ENCODE measurements at places on chromosomes 2 and 18.

DNA sequence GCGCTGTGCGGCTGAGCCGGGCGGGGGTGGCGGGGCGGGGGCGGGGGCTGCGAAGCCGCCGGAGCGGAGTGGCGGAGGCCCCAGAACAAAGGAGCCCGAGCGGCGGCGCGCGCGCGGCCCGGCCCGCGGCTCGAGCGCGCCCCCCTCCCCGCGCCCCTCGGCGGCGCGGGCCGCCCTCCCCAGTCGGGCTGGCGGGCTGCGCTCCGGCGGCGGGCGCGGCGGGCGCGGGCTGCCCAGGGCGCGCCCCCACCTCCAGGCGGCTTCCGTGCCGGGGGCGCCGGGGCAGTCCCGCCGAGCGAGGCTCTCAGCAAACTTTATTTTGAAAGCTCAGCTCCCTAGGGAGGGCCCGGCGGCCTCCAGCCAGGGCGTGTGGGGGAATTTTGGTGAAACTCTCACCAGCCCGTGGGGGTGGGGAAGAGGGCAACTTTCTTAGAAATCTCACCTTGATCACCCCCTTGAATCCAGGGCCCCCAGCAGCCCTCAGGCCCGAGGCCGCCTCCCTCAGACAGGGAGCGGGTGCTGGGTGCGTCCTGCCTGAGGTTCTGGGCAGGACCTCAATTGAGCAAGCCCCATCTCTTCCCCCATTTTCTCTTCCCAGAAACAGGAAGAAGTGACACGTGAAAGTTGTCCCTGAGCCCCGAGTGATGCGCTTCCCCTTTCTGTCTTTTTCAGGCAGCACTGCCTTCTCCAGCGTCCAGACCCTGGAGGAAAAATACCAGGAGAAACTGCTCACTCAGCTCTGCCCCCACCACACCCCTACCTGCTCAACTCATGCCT is 786 bp downstream of the TET3 start:
- peak; percentile 58 for DNase-seq

DNA sequence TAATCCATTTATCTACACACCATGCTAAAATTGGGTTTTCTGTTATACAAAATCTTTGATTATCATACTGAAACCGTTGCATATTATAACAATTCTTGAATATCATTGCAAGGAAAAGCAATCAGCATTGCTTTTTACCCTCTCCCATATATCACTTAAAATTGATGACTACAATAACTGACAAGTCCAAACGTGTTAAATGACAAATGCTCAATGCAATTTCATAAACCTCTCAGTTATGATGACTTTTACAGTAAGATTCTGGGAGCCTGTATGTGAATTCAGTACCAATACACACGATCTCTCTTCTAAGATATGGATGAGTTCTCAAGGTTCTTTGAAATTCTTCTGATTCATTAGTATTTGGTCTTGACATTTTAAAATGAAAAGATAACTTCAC is 368.5 kb upstream of the TRIB2 start:
- DNase-seq, result no peak

GRCh38 chr18:13735681-13736080 is 9.2 kb downstream of the RNMT start:
- DNase-seq, result no peak

GRCh38 chr2:122167515-122167914 is 412.1 kb downstream of the TSN start:
- no peak for DNase-seq

DNA sequence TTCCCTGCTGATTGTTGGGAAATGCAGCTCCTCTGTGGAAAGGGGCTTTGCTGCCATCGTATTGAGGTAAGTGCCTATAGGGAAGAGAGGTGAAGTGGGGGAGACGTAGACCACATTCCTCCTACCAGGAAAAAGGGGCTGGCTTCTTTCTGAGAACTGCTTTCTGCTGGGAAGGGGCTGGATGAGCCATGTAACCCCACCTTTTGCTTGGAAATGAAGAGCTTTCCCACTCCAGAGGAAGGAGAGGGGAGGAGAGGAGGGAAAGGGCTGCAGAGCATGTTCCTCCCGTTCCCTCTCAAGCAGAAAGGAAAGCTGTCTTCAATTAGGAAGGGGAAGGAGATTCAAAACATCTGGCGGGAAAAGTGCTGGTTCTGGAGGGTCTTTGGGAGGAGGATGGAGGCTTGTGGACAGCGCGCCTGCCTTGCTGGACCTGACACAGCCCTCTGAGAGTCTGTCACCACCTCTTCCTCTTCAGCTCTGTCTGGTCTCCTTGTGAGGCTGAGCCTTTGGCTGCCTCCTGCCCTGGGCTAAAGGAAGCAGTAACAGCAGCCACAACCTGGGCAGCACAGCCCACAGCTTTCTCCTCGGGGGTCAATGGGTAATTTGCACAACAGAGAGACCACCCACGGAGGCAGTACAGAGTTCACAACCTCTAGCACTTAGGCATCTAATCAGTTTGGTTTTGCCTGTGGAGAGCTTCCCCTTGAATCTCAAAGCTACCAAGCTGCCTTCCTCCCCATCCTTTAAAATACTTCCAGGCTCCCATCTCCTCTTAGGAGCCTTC is 410.0 kb upstream of the TNP1 start:
- DNase-seq, result no peak

DNA sequence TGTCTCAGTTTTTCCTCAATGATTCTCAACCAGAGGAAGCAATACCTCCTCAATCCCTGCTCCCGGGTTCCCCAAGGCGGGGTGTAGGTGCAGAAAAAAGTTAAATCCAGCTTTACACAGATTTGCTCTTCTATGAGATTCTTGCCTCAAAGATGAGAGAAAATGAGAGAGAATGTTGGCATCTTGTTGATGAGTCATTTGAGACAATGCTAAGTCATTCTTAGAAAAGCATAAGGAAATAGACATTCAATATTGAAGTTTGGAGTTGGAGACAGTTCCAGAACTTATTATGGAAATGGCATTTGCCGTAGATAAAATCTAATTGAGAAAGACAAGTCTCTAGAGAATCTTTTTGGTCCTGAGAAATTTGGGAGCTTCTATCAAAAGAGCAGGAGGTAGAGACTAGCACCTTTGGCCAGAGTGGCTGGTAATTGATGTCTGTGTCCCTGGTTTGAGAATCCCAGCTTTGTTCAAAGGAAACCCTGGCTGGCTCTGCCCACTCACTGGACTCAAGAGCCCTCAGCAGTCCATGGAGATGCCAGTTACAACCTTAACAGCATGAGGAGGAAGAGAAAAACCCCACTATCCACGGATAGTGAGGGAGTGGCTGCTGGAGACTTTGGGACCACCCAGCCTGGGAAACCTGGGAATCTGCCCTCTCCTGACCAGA is 181.2 kb downstream of the FAM124B start:
- no peak for DNase-seq

- no peak for DNase-seq
Observed at GRCh38 chr2:234983011-234983726, 31.4 kb downstream of the SH3BP4 start.

DNA sequence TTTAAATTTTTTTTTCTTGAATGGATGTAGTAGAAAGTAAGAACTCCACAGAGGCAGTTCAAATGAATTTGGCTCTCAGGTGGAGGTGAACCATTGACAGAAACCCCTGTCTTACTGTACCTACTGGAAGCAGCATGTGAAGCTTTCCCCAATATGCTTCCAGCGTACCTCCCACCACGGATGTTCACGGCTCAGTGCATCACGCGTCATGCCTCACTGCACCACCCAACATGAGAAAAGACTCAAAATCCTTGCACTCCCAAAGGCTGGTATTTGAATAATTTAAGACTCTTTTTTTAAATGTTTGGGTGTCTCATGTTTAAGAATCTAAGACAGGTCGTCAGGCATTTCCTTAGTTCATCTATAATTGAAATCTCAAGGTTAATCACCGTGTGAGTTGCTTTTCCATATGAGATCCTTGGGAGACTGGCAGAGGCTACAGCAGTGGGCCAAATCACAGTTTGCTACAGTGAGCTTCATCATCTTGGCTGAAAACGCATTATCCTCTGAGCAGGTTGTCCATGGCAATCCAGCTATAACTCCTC is 846.4 kb downstream of the DCDC2C start:
- DNase-seq, result no peak
